ENCODE measurements at places on chromosomes 7 and 10.

DNA sequence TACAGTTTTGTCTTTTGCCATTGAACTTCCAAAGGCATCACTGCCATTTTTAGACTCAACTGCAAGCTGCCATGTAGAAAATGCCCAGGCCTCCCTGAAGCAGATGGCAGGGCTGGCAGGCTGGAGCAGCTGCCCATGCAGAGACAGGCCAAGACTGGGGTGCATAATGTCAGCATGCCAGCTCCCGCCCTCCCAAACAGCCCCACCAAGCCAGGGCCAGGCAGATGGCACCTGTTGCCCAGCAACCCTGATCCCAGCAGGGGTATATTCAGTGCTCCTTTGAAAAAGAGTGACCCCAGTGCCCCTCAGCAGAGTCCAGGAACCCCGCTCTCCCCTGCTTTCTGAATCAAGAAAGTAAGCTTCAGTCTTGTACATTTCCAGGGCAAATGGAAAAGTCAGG is 32.6 kb downstream of the VSTM4 start:
- no peak for DNase-seq

GRCh38 chr7:69504733-69505420 is 93.4 kb upstream of the AUTS2 start:
- DNase-seq, result no peak

DNA sequence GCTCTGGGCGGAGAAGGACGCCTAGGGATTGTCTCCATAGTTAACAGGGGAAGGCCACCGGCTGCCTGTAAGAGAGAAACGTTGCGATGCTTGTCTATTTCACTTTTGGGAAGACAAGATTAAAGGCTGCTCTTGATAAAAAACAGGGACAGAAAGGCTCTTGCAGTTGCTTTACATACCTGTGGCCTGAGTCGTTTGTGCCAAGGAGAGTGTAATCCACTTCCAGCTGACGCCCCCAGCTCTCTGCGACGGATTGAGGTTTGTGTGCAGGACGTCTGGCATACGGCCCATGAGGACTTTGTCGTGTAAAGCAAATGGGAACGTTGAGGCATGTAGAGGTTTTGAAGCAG is 1.1 kb downstream of the MAP3K8 start:
- DNase-seq, result no peak

GRCh38 chr10:131669838-131670237 is 231.0 kb upstream of the PPP2R2D start:
- DNase-seq, result no peak

GRCh38 chr7:89605362-89605761 is 548.9 kb upstream of the STEAP1 start:
- no peak for DNase-seq

DNA sequence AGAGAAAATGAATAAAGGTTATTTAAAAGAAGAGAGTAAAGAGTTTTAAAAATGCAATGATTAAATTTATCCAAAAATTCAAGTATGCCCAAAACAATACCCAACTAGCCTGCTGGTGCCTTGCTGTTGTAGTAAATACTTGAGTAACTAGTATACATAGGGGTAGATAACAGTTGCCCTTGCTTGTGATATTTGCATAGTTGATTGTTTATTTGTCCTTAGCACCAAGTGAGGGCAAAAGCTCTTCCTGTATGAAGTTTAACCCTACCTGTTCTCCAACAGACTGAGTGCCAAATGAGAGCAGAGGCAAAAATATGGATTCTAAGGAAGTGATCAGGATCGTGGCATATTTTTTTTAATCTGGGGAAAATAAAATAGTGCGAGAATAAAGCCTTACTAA is 85.0 kb downstream of the PTN start:
- DNase-seq, result no peak

GRCh38 chr7:18504965-18505364 is 9.4 kb downstream of the HDAC9 start:
- no peak for DNase-seq

GRCh38 chr10:11328264-11329061 is 283.0 kb downstream of the USP6NL start:
- DNase-seq, result no peak

GRCh38 chr10:17872191-17873091 is 63.3 kb downstream of the MRC1 start:
- no peak for DNase-seq

DNA sequence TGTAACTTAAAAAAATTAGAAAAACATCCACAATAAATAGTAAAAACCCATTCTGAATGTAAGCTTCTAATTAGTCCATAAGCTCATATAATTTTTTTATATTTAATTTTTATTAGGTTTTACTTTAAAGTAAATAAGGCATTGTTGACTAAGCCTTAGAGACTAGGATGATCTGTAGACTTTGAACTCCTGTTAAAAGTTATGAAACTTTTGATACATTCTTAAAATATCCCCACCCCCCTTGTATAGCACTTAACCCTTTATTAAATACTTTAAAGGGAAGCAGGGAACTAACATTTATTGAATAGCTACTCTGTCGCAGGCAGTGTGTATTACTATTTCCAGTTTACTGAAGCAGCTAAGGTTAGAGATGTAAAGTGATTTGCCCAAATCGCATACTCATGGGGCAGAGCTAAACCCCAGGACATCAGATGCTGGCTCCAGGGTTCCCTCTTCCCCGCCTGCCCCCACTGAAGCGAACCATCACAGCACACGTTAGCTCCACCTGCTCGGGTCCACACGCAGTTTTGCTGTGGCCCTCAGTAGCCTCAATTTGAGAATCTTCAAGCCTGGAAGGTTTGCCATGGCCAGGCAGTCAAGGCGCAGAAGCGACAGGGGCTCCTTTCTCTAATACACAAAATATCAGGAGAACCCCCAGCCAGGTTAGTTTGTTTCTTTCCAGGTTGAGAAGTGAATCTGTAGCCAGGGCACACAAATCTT is 762 bp downstream of the PON1 start:
- DNase-seq, result no peak

- DNase-seq, result no peak
These were observed 217.1 kb upstream of the DPP6 start for GRCh38 chr7:153835103-153835502.

DNA sequence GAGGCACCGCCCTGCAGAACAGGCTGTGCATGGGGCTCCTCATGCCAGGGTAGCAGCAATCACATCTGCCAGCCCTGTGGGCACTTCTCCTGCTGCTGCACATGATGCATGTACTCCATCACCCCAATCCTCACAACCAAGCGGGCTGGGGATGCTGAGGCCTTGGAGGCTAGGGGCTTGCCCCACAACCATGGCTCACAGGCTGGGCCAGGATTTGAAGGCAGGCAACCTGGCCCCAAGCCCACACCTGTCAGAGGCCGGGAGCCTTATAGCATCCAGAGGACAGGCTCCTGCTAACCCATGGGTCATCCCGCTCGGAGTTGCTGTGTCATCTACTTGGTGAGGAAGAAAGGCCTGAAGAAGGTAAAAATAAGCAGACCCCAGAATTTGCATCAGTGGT is 2.2 kb downstream of the POLM start:
- DNase-seq, result no peak

DNA sequence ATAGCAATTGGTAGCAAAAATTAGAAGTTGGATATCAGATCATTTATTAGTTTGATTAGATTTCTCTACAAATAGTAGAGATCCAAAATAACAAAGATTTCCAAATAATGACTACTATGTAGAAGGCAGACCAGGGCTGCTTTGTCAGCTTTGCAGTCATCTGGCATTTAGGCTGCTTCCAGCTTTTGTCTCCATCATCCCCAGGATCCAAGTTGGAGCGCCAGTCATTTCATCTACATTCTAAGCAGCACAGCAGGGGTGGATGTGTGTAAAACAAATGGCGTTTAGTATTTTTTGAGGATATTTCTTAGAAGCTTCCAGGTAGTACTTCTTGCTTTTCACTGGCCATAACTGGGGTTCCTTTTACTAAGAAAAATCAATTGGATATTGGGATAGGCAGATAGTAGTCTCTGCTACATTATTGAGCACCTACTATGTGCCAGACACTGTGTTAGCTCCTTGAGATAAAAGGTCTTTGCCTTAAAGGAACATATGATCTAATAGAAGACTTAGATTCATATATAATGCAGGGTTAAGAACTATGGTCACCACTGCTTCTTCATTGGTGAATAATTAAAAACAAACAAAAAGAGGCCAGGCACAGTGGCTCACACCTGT is 41.5 kb downstream of the TPST1 start:
- DNase-seq, result no peak

GRCh38 chr7:95723583-95724180 is 48.7 kb upstream of the DYNC1I1 start:
- no peak for DNase-seq

- DNase-seq, result no peak
These were observed 9.0 kb downstream of the FAS start for GRCh38 chr10:88999625-89000024.

- DNase-seq, result no peak
These were observed 216.7 kb downstream of the BBS9 start for GRCh38 chr7:33346055-33346454.

DNA sequence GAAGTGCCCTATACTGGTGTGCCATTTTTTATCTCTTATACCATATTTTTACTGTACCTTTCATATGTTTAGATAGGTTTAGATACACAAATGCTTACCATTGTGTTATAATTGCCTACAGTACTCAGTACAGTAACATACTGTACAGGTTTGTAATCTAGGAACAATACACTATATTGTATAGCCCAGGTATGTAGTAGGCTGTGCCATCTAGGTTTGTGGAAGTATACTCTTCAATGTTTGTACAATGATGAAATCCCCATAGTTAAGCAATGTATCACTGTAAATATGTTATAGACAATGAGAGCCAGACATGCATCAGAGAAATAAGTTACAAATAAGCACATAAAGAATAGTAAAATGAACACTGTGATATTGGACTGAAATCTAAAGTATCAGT is 109.1 kb downstream of the IQUB start:
- no peak for DNase-seq

DNA sequence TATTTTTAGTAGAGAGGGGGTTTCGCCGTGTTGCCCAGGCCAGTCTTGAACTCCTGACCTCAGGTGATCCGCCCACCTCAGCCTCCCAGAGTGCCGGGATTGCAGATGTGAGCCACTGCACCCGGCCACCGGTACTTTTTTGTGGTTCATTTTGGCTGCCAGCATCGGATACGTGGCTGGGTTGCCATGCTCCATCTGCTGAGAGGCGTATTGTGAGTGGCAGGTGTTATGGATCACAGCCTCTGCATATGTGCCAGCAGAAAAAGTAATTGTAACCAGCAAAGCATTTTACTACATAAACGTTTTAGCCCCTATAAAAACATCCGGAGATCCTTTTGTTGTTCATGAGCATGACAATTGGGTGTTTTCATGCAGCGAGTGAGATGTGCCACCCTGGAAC is 7.1 kb downstream of the FOXK1 start:
- DNase-seq, result no peak

GRCh38 chr10:74055383-74056049 is 57.6 kb downstream of the VCL start:
- no peak for DNase-seq

DNA sequence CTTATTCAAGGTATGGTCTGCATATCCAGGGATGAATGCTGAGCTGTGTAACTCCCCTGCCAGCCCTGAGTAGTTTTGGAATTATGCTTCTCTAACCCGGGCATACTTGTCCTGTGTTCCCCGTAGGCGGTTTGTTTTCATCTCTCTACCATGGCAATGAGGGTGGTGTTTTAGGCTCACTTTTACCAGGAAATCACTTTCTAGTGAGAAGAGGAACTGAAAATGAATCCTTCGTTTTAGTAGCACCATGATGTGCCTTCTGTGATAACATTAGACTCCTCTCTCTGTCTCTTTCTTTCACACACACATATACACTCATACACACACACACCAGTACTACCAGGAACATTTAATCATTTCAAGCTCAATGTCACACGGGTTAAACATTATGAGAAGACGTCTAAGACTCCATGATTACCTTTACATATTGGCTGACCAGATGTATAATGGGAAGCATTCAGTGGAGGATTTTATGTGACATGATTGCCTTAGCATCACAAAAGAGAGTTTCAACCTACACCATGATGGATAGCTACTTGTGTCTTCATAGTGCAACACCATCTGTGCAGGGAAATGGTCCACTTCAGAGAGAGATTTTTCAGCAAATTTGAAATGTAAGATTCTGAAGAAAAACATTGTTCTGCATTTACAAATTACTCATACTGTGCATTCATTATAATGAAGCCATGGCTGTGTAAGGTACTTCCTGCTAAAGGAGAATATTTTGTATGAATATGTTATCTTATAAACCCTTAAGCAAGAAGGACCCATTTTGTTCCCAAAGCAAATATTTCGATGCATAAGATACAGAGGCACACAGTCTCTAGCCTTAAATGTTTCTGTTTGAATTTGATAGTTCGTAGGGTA is 31.0 kb upstream of the PFKP start:
- DNase-seq, result no peak

- DNase-seq, result no peak
These were observed 56.8 kb downstream of the CHCHD3 start for GRCh38 chr7:133025056-133025455.

DNA sequence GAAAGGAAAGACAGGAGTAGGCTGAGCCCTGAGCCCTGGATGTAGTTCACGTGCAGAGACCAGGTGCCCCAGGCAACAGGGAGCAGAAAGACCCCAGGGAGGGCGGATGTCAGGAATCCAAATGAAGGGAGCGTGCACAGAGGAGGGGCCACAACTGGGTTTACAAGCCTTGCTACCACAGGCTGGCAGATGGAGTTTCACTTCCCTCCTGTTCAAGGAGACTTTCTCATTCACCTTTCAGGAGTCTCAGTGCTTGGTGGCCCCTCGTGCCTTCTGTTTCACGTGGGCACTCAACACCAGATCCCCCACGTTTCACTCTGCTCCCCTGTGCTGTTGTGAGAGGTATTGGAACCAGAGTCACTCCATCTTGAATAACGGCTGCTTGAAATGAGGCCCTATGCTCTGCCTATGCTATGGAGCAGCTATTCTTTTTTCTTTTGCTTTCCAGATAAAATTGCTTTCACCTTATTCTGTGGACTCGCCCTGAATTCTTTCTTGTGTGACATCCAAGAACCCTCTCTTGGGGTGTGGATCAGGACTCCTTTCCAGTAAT is 601.4 kb upstream of the IGFBP3 start:
- DNase-seq, result no peak

DNA sequence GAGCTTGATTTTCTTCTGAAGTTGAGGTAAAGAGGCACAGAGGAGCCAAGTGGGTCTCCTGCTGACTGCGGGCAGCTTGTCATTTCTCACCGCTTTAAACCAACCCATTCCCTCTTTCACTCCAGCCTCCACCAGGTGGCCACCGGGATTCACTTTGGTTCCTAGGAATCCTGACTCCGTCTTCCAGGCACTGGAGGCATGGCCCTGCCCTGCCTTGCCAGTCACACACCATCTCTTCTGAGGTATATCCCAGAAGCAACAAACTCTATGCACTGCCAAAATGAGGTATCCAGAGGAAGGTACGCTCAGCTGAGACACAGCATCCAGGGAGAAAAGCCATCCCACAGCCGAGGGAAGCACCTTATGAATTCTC is 280.8 kb downstream of the TNS3 start:
- DNase-seq, result no peak

- DNase-seq, result no peak
These were observed 16.9 kb downstream of the KCNMA1 start for GRCh38 chr10:77620731-77621130.

- no peak for DNase-seq
These were observed 9.4 kb downstream of the BRAT1 start for GRCh38 chr7:2545746-2546425.
